ENCODE measurements at places on chromosomes 6 and 20.

- no peak for DNase-seq
These were observed 30.0 kb downstream of the PPP1R3G start for GRCh38 chr6:5115168-5115567.

- no peak for DNase-seq
These were observed 48.5 kb upstream of the NOP56 start for GRCh38 chr20:2603816-2604505.

DNA sequence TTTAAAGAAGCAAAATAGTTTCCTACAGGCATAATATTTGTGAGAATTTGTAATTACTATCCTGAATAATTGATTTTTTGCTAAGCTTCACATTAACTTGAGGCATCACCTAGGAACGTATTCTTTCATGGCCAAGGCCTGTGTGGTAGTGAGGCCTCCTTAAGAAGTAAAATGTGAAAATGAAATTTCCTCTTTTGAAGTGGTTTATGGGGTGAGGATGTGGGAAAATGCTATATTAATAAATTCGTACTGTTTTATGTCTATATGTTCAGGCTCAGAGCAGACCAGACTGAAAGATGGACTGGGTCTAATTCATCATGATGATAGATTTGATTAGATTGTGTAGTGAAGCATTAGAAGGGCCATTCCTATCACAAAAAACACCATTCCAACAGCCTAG, 33.1 kb downstream of the MYLIP start:
- no peak for DNase-seq

DNA sequence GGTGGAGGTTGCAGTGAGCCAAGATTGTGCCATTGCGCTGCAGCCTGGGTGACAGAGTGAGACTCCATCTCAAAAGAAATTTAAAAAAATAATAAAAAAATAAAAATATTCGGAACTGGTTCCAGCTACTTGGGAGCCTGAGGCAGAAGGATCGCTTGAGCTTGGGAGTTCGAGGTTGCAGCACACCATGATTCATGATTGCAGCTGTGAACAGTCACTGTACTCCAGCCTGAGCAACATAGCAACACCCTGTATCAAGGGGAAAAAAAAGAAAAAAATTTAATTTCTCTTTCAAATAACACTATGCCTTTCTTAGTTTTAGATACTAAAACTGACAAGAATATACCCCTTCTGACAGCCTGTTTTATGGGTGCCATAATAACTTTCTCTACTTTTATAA, 10.5 kb downstream of the KDM1B start:
- DNase-seq, result no peak

DNA sequence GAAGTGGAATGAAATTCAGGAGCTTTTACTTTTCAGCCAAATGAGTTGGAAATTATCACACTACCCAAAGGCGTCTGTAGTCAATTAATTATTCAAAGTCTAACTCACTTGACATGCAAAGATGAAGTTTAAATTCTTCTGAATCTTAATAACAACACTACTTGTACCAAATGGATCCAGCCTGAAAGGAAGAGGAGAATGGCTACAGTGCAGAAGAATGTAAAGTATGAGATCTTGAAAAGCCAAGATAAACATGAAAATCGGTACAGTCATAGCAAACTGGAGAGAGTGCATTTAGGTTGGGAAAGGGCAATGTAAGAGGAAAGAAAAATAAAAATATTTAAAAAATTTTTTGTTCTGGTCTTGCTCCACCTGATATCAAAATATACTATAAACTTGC, 195.5 kb downstream of the SIM1 start:
- DNase-seq, result no peak

GRCh38 chr6:42503894-42504293, 52.2 kb upstream of the TRERF1 start:
- DNase-seq, result no peak

- no peak for DNase-seq
These were observed 156.1 kb upstream of the NOX3 start for GRCh38 chr6:155611742-155612141.

DNA sequence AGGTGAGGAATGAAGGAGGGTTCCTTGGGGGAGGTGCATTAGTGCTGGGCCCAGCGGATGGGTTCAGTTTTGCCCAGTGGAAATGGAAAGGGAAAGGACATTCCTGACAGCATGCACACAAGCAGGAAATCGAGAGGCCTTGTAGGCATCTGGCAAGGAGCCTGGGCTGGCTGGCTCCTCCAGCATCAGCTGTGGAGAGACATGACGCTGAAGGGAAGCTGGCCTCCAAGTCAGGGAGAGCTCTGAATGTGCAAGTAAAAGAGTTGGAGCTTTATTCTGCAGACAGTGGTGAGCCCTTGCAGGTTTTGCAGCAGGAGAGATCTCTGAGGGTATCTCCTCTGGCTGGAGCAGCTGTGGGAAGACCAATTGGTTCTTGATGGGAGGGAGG, 154.3 kb downstream of the MRPL14 start:
- DNase-seq, result no peak

DNA sequence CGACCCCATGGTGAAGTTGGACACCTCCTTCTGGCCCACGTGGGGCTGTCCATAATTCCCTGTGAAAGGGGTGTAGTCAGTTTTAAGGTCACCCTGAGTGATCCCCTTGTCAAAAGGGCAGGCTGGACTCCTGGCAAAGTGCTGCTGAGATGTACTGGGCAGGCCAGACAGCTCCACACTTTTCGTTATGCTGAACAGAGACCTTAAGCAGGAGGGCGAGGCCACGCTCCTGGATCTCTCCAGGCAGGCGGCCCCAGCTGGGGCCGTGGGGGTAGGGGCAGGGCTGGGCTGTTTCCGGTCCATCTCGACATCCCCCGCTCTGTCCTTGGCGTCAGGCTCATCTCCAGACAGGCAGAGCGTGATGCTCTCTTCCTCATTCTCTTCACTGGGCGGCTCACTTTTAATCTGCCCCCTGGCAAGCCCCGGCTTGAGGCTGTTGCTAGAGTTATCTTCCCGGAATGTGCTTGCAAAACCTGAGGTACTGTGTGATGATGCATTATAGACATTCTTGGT, 56.7 kb downstream of the GJA10 start:
- DNase-seq, result no peak

DNA sequence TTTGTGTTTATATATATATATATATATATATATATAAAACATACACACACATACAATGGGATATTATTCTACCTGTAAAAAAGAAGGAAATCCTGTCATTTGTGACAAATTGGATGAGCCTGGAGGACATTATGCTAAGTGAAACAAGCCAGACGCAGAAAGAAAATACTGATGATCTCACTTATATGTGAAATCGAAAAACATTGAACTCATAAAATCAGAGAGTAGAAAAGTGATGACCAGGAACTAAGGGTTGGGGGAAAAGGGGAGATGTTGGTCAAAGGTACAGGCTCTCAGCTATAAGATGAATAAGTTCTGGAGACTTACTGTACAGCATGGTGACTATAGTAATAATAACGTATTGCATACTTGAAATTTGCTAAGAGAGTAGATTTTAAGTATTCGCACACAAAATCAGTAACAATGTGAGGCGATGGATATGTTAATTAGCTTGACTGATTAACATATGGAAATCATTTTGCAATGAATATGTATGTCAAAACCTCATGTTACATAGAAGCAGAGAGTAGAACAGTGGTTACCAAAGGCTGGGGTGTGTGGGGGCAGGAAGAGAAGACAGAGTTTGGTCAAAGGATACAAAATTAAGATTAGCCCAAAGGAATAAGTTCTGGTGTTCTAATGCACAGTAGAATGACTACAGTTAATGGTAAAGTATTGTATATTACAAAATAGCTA, 92.3 kb upstream of the PHACTR1 start:
- DNase-seq, result no peak

DNA sequence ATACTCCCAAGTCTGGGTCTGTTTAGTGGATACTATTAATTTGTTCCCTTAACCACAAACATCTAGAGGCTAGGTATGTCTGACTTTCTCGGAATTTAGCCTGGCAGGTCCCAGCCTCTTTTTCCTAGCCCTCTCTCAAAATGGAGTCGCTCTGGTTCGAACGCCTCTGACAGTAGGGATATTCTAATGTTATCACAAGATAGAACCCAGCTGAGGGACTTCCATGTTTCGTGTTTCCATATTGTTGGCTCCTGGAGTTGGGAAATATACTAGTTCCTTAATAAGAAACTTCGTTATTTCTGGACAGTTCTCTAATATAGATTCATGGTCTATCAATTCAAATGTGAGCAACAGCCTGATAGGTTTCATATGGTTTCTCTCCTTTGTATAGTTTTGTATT, 16.4 kb downstream of the CYB5R4 start:
- no peak for DNase-seq

GRCh38 chr6:82111114-82111513, 136.4 kb downstream of the IBTK start:
- DNase-seq, result no peak

DNA sequence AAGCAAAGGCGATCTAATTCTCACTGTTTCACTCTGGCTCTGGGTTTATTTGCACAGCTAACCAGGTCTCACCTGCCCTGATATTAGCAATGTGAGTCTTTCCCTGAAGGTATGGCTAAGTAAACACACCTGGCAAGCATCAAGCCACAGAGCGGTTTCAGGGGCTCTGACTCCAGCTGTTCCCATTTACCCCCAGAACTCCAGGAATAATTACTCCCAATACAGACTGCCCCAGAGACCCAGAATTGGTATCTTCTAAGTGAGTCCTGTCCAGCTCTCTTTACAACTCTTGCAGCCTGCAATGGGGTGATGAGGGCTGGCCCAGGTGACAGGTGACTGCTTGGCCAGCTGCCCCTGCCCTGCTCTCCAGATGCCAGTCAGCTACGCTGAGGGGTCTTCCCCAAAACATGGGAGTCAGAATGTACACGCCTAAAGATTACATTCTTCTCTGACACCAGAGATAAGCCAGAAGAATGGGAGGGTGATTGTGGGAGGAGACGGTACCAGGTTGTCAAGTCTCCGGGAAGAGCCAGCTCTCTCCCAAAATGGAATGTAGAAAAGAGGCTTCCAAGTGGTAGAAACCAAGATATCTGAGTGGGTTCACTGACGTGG, 4.9 kb upstream of the LRRN4 start:
- DNase-seq, result no peak

DNA sequence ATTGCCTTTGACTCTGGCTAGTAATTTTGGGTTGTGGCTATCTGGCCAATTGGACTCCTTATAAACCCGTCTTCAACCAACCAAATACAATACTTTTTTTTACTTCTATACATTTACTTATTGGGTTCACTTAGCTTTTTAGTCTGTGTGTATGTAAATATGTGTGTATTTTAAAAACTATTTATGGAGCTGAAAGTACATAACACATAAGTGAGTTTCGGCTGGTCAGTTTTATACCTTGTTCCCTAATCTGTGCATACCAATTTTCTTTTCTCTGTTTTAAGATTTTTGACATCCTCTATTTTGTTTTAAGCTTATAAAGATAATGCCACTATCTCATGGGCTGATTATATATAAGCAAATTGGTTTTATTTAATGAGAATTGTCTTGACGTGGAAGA, 129.5 kb downstream of the LRRC1 start:
- no peak for DNase-seq

GRCh38 chr6:55009131-55009530, 162.6 kb downstream of the FAM83B start:
- DNase-seq, result no peak
